NCI-H1417 (cell line): ENCODE measurements at places on chromosomes 12 and 14.

DNA sequence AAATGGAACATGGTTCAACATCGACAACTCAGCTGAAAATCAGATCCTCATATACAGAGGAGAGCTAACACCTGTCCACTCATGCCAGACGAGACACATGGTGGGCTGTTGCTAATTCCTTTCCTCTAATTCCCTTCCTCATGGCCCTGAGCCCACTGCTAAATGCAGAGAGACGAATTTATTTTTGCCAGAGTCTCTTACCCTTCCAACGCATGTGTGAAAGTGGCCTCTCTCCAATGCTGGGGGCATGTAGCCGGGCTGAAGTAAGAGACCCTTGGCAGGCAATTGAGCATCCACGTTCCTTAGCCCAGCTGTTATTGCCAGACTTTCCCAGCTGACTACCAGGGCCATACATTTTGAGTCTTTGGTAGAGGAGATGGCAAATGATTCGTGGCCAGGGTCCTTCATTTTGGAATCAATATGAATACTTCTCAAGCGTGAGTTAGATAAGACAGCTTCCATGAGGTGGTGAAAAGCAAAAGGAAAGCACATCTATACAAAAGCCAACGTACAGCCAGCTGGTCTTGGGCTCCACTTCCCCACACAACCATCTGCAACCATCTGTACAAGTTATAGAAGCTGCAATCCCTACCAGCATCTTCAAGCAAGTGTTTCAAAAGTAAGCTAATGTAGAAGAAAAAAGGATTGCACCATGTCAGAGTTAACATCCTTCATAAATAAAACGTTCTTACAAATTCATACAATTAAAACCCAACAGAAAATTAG lies 28.6 kb downstream of the CORO1C start:
- no peak for DNase-seq

DNA sequence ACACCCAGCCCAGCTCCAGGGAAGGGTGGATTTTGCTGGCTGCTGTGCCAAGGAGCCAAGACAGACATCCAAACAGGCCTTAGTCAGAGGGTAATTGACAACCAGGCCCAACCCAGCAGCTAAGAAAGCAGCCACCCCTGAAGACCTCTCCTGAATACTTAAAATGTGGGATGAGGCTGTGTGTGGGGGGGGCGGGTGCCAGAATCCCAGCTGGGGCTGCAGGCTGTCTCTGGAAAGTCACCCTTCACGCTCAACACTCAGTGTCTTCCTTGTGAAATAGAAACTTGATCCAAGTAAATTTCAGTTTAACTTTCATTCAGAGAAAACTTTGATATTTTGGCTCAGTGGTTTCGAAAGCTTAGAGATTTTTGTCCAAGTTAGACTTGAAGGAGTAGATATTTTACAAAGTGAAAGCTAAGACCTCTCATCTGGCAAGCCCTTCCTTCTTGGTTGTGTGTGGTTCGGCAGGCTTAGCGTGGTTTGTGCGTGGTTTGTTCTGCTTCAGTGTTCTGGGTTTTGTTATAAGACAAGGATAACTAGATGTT lies 5.1 kb downstream of the PAPLN start:
- DNase-seq: no peak

DNA sequence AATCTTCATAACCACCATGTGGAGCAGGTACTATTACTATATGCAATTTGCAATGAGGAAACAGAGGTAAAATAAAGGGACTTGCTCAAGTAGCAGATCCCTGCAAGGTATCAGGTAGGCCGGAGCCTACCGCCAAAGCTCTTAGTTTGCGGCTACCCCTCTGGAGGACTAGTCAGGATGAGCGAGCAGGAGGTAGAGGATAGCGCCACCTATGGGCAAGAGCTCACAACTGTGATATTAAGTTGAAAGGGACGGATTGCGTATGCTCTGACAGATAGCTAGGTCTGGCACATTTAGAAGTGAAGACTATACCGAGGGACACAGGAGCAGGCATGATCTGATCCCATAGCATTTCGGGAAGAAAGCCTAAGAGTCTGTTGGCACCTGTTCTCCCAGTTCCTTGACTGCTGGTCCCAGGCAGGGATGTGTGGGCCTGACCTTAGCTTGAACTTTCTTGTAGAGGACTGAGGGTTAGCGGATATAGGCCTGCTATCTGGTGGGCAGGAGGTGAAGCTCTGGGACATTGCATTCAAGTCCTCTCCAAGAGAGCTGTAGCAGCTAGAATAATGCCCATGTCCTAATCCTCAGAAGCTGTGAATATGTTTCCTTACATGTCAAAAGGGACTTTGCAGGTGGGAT lies 48.0 kb downstream of the SLC17A8 start:
- DNase-seq: peak; percentile 21

GRCh38 chr14:86088156-86088555 lies 558.2 kb downstream of the FLRT2 start:
- DNase-seq: no peak

- peak; percentile 43 for DNase-seq
Observed at GRCh38 chr12:108531929-108532848, 17.1 kb downstream of the FICD start.

- no peak for DNase-seq
Observed at GRCh38 chr14:79405512-79405910, 805.8 kb downstream of the DIO2 start.

- DNase-seq: no peak
Observed at GRCh38 chr14:103871596-103872480, 24.5 kb upstream of the PPP1R13B start.

- no peak for DNase-seq
Observed at GRCh38 chr14:81200054-81200453, 20.7 kb downstream of the GTF2A1 start.

- no peak for DNase-seq
Observed at GRCh38 chr14:22641846-22642245, 2.3 kb downstream of the OR6J1 start.

DNA sequence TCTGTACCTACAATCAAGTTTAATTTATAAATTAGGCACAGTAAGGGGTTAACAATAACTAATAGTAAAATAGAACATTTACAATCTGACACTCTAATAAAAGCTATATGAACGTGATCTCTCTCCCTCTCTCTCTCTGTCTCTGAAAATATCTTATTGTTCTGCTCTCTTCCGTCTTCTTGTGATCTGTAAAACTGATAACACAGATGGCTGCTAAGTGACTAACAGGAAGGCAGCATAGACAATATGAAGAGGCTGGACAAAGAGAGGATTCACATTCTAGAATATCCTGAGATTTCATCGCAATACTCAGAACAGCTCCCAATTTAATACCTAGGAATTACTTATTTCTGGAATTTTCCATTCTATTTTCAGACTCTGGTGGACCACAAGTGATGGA lies 827.2 kb downstream of the FLRT2 start:
- DNase-seq: no peak

- peak; percentile 6 for DNase-seq
Observed at GRCh38 chr12:121748218-121748570, 35.6 kb downstream of the TMEM120B start.

GRCh38 chr14:69037790-69038454 lies 58.8 kb upstream of the ACTN1 start:
- no peak for DNase-seq

- no peak for DNase-seq
Observed at GRCh38 chr12:127861406-127861805, 405.6 kb upstream of the TMEM132C start.

- no peak for DNase-seq
Observed at GRCh38 chr14:37994846-37995372, 212.8 kb upstream of the SSTR1 start.

- DNase-seq: no peak
Observed at GRCh38 chr14:103130017-103130764, 6.9 kb downstream of the TNFAIP2 start.

DNA sequence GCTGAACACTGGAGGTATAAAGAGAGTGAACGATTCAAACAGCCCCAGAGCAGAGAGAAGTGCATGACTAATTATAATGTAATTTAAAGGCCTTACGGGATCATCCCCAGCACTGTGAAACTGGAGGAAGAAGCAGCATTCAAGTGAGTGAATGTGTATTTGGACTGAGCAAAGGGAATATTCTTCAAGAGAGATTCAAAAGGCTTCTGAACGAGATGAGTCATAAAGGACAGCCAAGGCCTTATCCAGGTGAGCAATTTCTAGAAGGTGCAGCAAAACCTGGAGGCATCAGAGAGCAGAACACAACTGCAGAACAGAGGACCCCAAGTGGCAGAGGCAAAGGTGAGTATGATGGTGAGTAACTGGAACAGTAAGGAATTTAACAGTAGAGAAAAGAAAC lies 127.2 kb downstream of the BCAT1 start:
- DNase-seq: no peak

GRCh38 chr12:93006471-93007208 lies 77.5 kb upstream of the EEA1 start:
- DNase-seq: no peak

- no peak for DNase-seq
Observed at GRCh38 chr12:13592063-13592942, 389.1 kb downstream of the GRIN2B start.

DNA sequence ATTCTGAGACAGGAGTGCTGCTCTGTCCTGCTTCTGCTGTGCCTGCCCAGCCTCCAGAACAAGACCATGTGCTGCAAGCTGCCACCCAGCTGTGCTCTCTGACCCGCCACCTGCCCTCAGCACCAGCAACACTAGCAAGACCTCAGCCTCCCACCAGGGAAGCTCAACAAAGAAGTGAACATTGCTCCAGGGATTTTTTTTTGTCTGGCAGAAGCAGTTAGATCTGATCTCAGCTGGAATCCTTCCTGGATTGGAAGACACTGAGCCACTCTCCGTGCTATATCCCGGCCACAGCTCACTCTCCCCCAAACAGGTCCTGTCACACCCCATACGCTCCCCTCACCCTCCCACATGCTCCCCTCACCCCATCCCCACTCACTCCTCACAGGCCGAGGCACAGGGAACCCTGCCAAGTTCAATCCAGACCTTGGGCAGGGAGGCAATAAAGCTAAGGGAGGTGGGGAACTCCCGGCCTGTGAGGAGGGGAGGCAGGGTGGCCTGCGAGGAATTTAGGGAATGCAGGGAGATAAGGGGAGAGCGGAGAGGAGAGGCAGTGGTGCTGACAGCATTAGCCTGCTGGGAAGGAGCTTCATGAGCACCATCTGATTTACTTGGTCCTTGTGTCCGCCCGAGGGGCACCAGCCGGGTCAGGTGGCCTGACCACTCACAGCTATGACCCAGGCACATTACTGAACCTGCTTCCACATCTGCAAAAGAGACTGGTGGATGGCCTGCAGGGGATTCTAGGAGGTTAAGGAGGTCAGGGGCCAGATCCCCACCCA lies 29.7 kb downstream of the CCDC85C start:
- DNase-seq: peak; percentile 57

DNA sequence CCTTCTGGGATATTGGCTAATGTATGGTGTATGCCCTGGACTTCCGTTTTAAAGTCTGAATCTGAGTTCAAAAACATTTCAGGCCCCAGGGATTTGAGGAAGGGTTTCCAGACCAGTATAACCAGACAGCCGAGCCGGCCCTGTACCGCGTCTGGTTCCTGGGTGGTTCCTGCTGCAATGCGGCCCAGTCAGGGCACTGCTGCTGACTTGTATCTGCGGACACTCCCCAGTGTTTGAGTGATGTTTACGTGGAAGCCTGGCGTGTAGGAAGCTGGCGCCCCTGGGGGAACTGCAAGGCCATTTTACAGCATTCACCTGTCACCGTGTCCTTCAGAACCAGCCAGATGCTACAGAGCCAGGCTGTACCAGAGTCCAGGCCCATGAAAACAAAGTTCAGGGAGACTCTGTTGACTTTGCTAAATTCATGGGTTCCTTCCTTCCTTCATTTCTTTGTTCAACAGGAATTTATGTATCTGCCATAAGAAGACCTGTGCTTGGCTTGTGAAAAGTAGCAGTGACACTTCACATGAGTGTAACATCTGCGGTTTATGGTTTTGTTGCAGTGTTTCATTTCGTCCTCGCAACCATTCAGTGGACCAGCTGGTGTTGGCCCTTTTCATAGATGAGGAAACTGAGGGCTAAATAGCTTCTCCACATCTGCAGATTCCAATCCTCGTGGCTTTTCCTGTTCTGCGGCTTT lies 16.8 kb downstream of the EML1 start:
- DNase-seq: no peak

- DNase-seq: peak; percentile 89
Observed at GRCh38 chr14:24058260-24058950, 6.6 kb downstream of the CARMIL3 start.

GRCh38 chr12:115060477-115061168 lies 376.6 kb upstream of the TBX3 start:
- no peak for DNase-seq

DNA sequence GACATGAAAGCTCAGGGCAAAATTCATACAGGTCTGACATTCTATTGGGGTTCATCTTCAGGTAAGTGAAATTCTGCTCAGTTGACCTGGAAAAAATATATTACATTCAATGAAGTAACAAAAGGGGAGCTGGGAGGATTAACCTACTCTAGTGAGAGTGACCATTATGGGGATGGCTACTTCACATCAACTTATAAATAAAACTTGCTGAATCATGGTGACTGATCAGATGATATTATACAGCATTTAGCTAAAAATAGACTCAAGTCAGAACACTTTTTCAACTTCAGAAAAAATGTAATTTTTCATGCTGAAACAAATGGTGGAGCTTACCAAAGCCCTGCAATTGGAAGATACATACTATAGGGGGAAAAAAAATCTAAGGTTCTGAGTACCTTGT lies 800.2 kb downstream of the FSCB start:
- no peak for DNase-seq

- DNase-seq: no peak
Observed at GRCh38 chr14:59067127-59067894, 121.2 kb upstream of the DAAM1 start.

GRCh38 chr14:71113376-71113775 lies 206.1 kb downstream of the PCNX1 start:
- no peak for DNase-seq

- no peak for DNase-seq
Observed at GRCh38 chr14:21933681-21934080, 260.1 kb upstream of the OR4E1 start.
